NCI-H1048 (cell line): ENCODE measurements at places on chromosomes 13 and 19.

DNA sequence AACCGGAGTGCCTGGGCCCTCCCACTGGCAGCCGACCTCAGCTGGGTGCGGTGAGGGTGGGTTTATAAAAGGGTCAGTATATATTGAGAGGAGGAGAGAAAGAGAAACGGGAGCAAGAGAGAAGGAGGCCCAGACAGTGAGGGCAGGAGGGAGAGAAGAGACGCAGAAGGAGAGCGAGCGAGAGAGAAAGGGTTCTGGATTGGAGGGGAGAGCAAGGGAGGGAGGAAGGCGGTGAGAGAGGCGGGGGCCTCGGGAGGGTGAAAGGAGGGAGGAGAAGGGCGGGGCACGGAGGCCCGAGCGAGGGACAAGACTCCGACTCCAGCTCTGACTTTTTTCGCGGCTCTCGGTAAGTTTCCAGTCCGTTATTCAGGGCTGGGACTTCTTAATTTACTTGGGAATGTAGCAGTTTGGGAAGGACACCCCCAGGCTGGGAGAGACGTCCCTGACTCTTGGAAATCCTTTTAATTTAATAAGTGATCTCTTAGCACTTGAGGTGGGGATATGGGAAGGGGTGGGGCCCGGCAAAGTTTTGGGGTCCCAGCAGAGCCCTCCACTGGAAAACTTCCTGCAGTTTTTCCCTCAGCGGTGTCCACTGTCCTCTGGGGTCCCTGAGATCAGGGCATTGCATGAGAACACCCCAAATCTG, at the start of gene EMP3:
EMP3 (plus strand) TSS at position 288 of the 646 bp plus-strand sequence. CDS start 1,293 bp downstream, outside the sequence.
- DNase-seq: no peak

GRCh38 chr13:112685896-112686295, 3.9 kb upstream of the ATP11A start:
- DNase-seq: no peak

GRCh38 chr13:33015791-33016323, 366 bp upstream of the KL start:
- no peak for DNase-seq

- DNase-seq: no peak
Measured at GRCh38 chr13:89832827-89833226, 1514.7 kb upstream of the MIR17HG start.

GRCh38 chr13:51122868-51123566, 11.9 kb upstream of the C13orf42 start:
- DNase-seq: no peak

GRCh38 chr19:2740314-2740656, 468 bp upstream of the SLC39A3 start:
- DNase-seq: no peak

- no peak for DNase-seq
Measured at GRCh38 chr13:35843272-35843671, 287.9 kb downstream of the DCLK1 start.

DNA sequence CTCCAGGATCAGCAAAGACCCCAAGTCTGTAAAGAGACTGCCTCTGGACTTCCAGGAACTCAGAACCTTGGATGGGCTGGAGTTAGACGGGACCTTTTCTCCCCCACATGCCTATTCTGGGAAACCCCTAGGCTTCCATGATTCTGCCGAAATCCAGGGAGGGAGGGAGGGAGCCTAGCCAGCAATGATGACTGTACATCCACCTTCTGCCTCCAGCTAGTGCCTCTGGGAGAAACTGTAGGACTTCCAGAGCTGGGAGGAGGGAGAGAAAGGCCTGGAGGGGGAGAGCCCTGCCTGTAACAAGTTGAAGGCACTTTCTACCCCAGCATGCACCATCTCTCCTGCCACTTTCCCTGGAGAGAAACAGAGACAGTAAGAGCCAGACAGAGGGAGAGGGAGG, 6.0 kb upstream of the HAS1 start:
- DNase-seq: no peak

DNA sequence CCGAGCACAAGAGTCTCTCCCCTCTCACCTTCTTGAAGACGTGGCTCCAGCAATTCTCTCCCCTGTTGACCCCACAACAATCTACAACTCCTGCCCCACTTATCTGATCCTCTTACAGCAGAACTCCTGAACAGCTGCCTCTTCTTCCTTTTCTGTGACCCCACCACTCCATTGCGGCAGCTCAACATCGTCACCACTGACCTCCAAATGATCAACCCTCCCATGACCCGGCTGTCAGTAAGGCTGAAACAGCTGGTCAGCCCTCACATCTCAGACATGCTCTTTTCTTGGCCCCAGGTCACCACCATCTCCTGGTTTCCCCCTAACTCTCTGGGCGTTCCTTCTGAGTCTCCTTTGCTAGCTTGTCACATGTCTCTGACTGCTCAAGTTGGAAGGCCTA, 1.8 kb downstream of the EXOSC5 start:
- DNase-seq: no peak

DNA sequence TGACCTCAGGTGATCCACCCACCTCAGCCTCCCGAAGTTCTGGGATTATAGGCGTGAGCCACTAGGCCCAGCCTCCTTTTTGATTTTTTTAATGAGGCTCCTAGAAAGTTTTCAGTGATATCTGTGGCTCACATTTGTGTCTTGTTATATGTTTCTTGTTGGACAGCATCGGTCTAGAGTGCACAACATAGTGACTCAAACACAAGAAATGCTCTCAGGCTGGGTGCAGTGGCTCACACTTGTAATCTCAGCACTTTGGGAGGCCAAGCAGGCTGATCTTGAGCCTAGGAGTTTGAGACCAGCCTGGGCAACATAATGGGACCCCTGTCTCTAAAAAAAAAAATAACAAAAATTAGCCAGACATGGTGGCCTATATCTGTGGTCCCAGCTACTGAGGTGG, 8.2 kb downstream of the PHF11 start:
- DNase-seq: no peak

DNA sequence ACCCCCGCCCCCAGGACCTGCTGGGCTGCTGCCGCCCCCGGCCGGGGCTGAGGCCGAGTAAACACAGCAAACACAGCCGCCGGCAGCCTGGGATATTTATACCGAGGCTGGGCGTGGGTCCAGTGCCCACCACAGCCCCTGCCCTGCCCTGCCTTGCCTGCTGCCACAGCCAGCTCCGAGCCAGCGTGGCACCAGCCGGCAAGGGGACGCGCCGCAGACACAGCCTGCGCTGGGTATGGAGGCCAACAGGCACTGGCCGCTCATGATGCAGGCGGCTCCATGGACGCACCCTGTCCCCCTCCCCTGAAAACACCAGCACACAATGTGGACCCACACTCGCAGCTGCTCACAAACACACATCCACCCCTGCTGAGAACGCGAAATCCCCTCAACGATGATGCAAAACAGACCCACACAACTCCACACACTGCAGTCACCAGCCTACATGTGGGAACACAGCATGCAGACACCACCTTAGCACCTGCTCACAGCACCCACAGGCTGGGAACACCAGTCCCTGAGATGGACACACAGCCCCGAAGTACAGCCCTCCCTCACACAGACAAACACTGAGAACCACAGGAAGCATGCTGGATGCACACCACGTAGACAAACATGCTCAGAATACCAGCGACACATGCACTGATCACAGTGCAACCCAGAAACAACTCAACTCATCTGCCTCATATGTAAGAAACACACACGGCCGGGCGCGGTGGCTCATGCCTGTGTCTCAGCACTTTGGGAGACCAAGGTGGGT, 16.2 kb downstream of the CCDC97 start:
- no peak for DNase-seq

GRCh38 chr19:3611841-3612240, 5.2 kb upstream of the TBXA2R start:
- no peak for DNase-seq

DNA sequence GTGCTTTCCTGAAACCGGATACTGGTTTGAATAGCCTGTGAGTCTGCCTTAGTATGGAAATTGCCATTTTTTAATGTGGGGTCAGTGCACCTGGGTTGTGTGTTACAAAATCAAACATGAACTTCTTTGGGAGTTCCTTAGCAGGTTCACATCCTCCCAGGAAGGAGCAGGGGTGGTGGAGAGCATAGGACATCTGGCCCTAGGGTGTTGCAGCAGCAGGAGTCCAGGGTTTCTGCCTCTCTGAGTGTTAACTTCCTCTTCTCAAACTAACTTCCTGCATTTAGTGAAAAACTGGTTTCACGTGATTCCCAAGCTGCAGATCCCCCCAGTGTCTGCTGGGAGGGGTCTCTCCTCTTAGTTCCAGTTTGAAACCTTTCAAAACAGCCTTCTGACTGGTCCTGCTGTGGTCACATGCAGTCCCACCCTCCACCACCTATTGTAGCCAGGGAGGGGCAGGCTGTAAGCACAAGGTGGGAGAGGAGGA, 7.2 kb downstream of the RNASEH2B start:
- DNase-seq: no peak

DNA sequence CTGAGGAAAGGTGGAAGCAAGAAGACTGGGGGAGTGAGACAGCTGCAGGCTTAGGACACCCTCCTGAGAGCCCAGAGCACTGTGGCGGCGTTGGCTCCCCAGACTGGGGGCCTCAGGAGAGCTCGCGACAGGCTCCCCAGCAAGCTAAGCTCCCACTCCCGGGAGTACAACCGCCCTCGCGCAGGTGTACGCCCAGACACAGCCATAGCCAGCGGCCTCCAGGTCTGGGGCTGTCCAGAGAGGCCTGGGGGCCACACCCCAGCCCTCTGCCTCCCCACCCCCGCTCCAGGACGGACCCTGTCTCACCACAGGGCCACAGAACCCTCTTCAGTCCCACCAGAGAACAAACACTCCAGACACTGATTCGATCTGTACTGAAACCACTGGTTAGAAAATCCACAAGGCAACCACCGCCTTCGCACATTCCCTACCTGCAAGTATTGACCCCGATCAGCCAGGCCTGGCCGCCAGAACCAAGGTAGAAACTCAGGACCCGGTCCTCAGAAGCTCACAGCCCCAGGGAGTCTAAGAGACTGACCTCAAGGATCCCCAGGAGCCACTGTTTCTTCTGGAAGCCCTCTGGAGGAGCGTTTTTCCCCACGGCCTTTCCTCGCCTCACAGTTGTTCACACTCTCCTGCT, 16.3 kb downstream of the ZIC5 start:
- DNase-seq: no peak

GRCh38 chr13:111178402-111178801, 63.3 kb downstream of the ARHGEF7 start:
- no peak for DNase-seq

GRCh38 chr13:113742000-113742441, 17.0 kb upstream of the TMEM255B start:
- peak; percentile 7 for DNase-seq

- DNase-seq: no peak
Measured at GRCh38 chr19:4831304-4831978, at the start of gene TICAM1. TICAM1 (minus strand) TSS chr19:4831712; CDS start chr19:4818377, 13,335 bp downstream.

GRCh38 chr19:2455851-2456570, 748 bp downstream of the LMNB2 start:
- DNase-seq: no peak

DNA sequence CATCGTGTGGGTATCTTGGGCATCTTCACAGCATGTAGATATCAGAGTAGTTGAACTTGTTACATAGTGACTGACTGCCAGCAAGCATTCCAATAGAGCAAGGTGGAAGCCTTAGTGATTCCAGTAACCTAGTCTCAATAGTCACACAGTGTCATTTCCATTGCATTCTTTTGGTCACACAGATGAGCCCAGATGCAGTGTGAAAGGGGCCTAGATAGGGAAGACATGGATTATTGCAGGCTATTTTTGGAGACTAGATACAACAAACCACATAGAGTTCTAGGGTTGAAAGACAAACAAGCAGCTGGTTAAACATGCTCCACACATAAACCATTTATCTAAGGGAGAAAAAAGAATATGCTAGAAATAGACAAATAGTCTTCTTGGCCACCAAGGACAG, 553.5 kb downstream of the DCT start:
- no peak for DNase-seq

DNA sequence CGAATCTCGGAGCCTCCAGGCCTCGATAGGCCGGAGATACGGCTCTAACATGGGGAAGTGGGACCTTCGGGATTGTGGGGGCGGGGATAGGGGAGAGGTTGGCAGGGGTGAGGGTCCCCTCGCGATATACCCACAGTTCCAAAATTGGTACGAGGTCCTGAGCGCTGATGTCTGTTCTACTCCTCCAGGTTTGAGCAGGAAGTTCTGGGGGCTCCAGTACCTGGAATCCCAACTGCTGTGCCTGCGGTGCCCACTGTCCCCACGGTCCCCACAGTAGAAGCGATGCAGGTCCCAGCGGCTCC, 447 bp downstream of the RBM42 start:
- no peak for DNase-seq

DNA sequence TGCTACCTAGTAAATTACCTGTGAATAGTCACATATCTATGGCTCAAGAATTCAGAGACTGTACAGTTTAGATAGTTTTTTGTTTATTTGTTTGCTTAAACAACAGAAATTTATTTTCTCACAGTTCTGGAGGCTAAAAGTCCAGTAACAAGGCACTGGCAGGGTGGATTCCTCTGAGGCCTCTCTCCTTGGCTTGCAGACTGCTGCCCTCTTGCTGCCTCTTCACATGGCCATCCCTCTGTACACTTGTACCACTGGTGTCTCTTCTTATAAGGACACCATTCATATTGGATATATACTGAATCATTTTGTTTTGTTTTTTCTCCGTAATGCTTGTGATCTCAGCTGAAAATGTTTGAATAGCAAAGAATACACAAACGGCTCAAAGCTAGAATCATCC, 56.4 kb upstream of the MIR17HG start:
- no peak for DNase-seq

DNA sequence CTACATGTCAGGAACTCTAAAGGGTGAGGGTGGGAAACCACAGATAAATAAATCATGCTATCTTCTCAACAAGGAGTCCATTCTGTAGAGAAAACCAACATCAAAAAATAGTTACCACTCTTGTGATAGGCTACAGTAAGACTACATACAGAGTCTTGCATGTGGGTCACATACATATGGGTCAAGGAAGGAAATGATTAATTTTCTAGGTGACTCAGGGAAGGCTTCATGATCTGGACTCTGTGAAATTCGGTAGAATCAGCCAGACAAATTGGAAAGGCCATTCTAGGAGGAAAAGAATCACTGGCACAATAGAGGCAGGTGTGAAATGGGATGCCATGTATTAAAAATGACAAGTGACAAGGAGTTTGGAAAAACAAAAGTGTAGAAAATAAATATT, 638.9 kb downstream of the LIG4 start:
- DNase-seq: no peak

DNA sequence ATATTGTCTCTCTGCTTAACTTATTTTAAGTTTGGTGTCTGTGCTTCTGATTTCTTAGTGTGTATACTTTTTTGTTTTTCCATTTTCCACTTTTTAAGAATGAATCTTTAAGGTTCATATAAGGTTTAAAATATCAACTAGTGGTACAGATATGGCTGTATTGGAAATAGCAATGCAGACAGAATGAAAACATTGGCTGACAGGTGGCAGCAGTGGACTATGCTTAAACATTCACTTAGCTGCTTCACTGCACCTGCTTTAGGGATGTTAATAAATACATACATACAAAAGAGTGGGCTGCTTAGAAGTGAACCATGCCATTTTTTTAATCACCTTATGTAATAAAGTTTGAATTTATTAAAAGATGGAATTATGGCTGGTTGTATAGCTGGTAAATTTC, 27.3 kb downstream of the TM9SF2 start:
- DNase-seq: no peak

GRCh38 chr19:50187937-50188336, 15.5 kb upstream of the MYH14 start:
- DNase-seq: no peak

- no peak for DNase-seq
Measured at GRCh38 chr19:45508417-45508860, 1.2 kb downstream of the VASP start.

- no peak for DNase-seq
Measured at GRCh38 chr13:33206425-33206824, 79.1 kb downstream of the STARD13 start.

GRCh38 chr19:38596057-38596981, 21.4 kb downstream of the MAP4K1 start:
- DNase-seq: no peak
